ENCODE measurements at places on chromosomes 3 and 15.

DNA sequence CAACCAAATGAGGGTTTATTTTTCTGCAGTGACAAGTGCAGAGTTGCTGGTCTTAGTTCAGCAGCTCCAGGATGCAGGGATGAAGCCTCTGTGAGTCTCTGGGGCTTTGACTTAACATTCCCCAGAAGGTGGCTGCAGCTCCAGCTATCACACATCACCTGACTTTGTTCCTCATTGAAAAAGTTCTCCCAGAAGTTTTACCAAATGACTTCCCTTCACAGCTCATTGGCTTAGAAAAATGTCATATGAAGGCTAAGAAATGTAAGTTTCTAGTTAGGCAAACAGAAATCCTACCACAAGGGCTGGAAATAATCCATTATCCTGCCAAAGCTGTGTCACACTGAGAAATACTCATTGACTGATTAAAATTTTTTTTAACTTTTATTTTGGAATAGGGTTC, 184.9 kb downstream of the MINAR1 start:
- no peak for DNase-seq

DNA sequence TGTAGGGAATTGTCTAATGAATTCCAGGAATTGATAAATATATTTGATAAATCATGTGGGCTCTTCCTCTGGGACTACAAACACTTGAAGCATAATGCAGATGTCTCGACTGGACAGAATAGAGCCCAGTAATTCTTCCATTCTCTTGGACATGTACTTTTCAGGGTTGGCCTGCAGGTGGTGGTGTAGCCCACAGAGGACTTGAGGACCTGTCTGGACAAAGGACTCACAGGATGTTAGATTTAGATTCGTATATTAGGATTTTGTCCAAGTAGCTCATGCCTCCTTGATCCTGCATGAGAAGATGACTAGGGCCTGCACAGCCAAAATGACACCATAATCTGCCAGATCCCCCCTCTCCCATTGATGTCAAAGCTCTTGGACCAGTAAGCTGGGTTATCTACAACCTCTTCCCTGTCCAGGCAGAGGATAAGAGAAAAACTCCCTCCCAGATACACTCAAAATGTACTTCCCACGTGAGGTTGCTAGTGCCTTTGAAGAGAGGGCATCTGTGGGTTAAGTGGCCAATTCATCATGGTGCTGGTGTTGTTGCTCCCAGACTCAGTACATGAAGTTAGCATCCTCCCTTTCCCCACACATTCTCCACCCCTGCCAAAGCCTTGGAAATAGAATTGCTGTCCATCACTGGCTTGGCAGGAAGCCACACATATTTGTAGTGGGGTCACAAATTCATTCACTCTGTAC, 88.6 kb upstream of the ZNF280D start:
- DNase-seq: peak; percentile 34

DNA sequence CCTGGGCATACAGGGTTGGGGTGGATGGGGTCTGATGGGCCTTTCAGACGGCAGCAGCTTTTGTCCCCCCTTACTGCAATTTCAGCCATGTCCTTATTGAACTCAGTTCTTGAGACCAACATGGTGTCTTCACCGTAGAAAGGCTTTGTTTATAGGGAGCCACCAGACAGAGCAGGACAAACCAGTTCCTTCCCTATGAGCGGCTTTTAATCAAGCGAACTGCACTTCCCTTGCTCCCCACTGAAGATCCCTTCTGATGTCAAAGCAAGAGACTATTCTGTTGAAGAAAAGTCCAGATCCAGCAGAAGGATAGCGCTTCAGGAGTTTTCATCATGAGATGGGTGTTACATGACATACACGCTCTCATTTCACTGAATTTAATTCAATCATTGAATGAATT, 100.4 kb downstream of the CD47 start:
- no peak for DNase-seq

- no peak for DNase-seq
Observed at GRCh38 chr3:63886858-63887257, 23.2 kb downstream of the ATXN7 start.

DNA sequence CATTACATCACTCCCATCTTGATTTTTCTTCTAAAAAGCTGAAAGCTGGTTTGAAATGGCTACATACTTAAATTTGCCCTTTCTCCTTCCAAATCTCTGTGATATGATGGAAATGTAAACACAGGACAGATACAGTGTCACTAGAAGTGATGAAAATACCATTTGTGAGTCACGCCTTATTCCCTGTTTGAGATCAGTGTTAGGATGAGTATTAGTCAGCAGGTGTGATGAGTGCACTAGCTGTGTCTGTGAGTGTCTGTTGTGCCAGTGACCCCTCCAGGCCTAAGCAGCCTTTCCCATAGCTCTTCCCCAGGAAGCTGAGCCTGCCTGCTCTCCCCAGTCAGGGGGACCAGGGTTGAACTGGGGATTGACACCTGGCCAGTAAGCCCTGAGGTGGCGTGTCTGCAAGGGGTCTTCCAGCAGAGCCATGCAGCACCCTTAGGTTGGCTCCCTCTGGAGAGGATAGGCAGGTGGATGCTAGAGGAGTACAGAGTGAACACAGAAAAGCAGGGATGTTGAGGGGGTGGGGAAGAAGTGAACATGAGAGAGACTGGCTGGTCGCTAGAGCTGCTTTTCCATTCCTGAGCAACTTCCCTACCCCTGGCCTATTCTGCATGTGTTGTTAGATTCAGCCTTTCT, 92.0 kb downstream of the PDE8A start:
- no peak for DNase-seq

DNA sequence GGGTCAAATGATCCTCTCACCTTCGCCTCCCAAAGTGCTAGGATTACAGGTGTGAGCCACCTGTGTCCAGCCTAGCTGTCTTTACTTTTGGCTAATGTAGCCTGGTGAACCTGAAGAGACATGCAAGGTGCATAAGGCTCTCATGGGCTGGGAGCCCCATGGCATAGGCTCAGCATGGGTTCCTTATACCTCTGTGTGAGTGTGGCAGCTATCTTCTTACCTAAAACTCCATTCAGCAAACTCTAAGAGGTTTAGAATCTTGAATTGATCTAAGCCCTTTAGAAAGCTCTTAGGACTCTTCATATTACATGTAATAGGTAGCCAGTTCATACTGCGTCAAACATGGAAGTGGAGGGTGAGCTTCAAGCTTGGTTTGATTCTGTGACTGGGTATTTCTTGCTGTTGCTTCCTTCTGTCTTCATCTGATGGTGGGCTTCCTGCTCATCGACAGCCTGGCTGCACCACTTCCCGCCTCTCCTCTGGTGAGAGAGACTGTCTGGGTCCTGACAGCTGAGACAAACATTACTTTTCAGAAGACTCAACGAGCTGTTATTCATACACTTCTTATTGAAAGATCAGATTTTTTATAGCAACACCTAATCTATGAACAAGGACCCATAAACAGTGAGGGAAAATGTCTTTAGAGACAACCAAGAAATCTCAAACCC, 19.2 kb upstream of the TKT start:
- no peak for DNase-seq

- no peak for DNase-seq
Observed at GRCh38 chr3:104126864-104127553, 1239.7 kb upstream of the ALCAM start.

DNA sequence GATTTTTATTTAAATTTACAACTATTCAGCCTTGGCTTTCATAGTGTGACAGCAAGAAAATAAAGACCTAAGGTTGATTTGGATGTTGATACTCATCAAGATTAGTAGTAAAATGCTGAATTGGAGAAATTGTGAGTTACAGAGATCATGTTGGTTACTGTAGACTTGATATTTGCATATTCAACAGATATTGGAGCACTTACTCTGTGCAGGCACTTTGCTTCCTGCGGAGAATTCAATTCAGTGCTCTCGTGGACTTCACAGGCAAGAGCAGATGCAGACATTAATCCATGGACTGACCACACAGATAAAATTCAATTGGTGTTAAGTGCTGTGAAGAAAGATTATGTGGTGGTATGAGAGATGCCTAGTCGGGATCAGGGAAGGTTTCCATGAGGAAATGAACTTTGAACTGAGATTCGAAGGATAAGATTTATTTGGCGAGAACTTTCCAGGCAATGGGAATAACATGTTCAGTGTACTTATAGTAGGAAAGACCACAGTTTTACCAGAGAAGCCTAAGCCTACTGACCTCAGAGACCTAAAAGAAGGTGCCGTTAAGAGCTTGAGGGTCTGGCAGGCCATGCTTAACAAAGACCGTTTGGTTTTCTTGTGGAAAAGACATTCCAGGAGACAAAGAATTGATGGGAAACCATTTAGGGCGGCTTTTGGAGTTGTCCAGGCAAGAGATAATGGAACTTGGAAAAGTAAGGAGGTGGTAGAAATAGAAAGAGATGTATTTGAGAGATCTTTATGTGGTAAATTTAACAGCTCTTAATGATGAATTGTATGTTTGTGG, 4.3 kb downstream of the SELENOT start:
- no peak for DNase-seq

- DNase-seq: no peak
Observed at GRCh38 chr15:50192926-50193620, 11.1 kb downstream of the SLC27A2 start.

DNA sequence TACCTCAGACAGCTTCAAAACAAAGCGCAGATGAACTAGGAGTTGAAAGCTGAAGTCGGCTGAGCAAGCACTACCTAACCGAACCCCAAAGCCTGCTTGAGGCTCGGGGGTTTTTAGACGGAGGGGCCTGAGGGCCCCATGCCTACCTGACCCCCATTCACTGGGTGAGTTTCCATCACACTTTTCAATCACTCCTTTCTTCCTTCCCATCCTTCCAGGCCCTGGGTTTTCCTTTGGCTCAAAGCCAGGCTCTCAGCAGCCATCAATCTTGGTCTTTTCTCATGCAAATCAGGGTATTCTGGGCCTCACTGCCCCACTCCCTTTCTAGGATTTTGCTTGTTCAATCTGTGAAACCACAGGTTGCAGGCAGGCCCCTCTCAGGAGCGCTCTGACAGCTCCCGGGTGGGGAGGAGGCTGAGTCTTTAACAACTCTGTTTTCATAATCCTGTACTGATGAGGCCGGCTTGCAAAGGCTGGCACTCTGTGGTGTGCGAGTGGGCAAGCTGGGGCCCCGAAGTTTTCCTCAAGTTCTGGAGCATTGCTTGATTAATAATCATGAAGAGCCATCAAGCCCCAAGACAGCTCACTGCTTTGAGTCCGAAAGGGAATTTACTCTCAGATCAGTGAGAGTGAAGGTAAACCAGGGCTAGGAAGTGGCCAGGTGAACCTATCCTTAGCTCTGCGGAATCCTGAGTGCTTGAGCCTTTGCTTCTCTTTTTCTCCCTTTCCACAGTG, 97.6 kb downstream of the FRMD4B start:
- no peak for DNase-seq

DNA sequence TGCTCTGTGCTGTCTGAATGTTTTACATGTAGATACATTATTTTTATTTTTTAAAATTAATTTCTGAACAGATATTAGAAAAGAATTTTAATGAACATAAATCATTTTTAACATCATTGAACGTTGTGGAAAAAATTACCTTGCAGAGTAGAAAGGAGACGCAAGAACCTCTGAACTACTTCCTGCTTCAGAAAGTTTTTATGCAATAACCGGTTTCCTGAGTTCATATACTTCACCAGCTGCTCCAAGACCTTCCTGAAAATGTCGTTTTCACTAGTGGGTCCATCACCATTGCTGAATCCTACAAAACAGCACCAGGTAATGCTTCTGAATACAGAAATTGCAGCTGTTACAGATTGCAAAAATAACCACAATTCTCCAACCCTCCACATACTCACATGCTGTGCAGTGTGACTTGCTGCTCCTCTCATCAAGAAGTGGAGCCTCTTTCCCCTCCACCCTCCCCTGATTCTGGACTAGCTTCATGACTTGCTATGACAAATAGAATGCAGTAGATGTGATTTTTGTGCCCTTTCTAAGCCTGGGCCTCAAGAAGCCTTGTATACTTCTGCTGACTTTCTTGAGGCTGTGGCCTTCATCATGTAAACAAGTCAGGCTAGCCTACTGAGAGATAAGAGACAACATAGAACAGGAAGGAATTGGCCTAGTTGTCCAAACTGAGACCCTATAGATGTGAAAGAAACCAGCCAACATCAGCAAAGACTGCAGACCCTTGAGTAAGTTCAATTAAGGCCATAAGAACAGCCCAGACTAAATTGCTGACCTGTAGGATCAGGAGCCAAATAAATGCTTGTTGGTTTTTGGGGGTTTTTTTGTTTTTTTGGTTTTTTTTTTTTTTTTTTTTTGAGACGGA, 80.4 kb downstream of the TRANK1 start:
- DNase-seq: no peak

DNA sequence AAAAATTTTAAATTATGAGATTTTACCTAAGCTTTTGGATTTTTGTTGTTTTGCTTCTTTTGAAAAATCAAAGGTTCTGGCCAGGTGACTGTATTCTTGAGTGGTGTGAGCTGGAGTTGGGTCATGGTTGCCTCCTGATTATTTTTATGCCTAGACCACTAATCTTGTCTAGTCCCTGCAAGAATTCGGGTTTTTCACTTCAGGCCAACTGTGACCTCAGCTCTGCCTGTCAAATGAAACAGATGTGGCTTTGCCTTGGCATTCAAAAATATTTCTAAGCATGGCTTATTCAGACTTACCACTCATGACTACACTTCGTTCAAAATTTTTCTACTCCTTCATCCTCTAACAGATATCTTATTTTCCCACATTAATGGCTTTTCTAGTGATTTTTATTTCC, 25.4 kb upstream of the CDV3 start:
- DNase-seq: no peak

- no peak for DNase-seq
Observed at GRCh38 chr3:78154521-78155186, 1114.8 kb downstream of the ROBO2 start.

DNA sequence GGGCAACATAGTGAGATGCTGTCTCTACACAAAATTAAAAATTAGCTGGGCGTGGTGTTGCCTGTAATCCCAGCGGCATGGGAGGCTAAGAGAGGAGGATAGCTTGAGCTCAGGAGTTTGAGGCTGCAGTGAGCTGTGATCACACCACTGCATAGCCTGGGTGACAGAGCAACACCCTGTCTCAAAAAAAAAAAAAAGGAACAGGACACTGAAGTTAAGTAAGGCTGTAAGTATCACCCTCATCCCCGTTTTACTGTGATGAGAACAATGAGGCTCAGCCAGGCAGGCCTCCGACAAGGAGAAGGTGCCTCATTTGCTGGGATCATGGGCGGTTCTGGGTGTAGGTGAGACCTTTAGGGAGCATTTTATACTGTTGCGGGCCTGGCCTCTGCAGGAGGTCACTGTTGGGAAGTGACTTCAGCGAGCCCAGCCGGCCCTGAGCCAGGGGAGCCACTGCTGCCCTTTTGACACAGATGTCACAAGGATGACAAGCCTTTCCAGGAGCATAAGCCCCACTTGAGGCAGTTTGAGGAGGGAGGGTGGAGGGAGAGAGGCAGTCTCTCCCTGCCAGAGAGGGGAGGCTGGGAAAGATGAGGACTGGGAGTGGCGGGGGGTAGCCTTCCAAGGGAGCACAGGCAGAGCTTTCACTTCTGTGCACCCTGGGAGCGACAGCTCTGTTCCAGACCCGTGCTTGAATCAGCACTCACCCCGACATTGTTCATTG, 30.8 kb downstream of the IRAK2 start:
- DNase-seq: no peak

DNA sequence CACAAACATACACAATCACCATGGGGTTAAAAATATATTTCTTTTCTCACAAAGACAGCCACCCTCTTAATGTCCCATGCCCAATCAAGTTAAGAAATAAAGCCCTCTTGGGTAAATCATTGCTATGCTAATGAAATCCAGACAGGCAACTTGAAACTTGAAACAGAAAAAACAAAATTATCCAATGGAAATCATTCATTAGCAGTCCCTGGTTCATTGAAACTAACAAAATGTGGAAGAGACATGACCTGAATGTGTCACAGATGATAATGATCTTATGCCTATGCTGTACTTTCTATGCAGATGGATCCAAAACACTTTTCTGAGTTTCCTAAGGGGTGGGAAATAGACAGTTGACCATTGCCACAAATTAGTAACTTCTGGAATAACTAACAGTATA, 983.7 kb downstream of the MCTP2 start:
- DNase-seq: no peak

GRCh38 chr3:9862391-9863057, 17.5 kb downstream of the CIDEC start:
- DNase-seq: no peak

All from CD4-positive, alpha-beta T cell treated with Interleukin-6 at 100 ng/mL for 8 hours (primary cell).